Vagina (tissue), 2 donors: ENCODE measurements at places on chromosomes 7 and 10.

DNA sequence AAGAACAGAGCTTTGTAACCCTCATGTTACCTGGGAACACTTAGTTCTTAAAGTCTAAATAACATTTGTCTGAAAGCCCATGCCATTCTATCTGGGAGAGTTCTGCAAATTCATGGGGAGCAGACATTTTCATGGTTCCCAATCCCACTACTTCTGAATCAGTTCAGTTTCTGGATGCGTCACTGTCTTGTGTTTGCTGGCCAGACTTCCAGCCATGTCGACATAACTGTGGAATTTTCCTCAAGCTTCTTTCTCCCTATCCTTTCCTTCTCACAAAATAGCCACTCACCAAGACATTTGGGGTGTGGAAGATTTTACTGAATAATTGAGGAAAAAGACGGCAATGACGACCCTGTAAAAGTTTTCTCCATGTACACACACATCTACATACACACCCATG is 272.5 kb downstream of the NEBL start:
- H3K4me1 ChIP-seq = no peaks in the 10 kb centered on the region
- no peak for DNase-seq
- no peak overlapping the region for H3K4me3 ChIP-seq
- no peaks in the 10 kb centered on the region for H3K27me3 ChIP-seq

- peaks cover 13% of the 10 kb centered on the region for H3K4me1 ChIP-seq
- no peaks in the 10 kb centered on the region for H3K27me3 ChIP-seq
- no peak overlapping the region for H3K27ac ChIP-seq
- no peak overlapping the region for H3K4me3 ChIP-seq
Measured at GRCh38 chr7:40808378-40808942, 673.7 kb downstream of the SUGCT start.

GRCh38 chr10:48692748-48693147 is 8.1 kb downstream of the WDFY4 start:
- no peaks in the 10 kb centered on the region for H3K36me3 ChIP-seq
- no peak overlapping the region for H3K4me3 ChIP-seq
- peak; percentile 62 for DNase-seq
- no peaks in the 10 kb centered on the region for H3K27me3 ChIP-seq
- no peak overlapping the region for H3K27ac ChIP-seq
- no peaks in the 10 kb centered on the region for H3K4me1 ChIP-seq

GRCh38 chr7:128810473-128810872 is 18.7 kb downstream of the CCDC136 start:
- no peaks in the 10 kb centered on the region for H3K36me3 ChIP-seq
- DNase-seq = no peak
- H3K27ac ChIP-seq = no peak overlapping the region
- H3K4me3 ChIP-seq = no peak overlapping the region
- H3K27me3 ChIP-seq = no peaks in the 10 kb centered on the region
- no peaks in the 10 kb centered on the region for H3K4me1 ChIP-seq

GRCh38 chr7:20132585-20132984 is 84.6 kb downstream of the MACC1 start:
- H3K4me3 ChIP-seq = no peak overlapping the region
- no peak for DNase-seq
- H3K27ac ChIP-seq = no peak overlapping the region
- H3K4me1 ChIP-seq = no peaks in the 10 kb centered on the region
- no peaks in the 10 kb centered on the region for H3K27me3 ChIP-seq

- no peaks in the 10 kb centered on the region for H3K27me3 ChIP-seq
- no peak overlapping the region for H3K4me3 ChIP-seq
- no peaks in the 10 kb centered on the region for H3K36me3 ChIP-seq
- no peaks in the 10 kb centered on the region for H3K4me1 ChIP-seq
- DNase-seq = no peak
Measured at GRCh38 chr10:6562221-6562620, 17.9 kb downstream of the PRKCQ start.

GRCh38 chr10:7457478-7458316 is 46.9 kb upstream of the SFMBT2 start:
- DNase-seq = no peak
- no peak overlapping the region for H3K27ac ChIP-seq
- no peaks in the 10 kb centered on the region for H3K4me1 ChIP-seq
- H3K36me3 ChIP-seq = no peaks in the 10 kb centered on the region
- no peaks in the 10 kb centered on the region for H3K27me3 ChIP-seq
- H3K4me3 ChIP-seq = no peak overlapping the region

GRCh38 chr7:137592232-137592896 is 248.8 kb upstream of the PTN start:
- H3K4me3 ChIP-seq = no peak overlapping the region
- no peaks in the 10 kb centered on the region for H3K36me3 ChIP-seq
- no peaks in the 10 kb centered on the region for H3K27me3 ChIP-seq

DNA sequence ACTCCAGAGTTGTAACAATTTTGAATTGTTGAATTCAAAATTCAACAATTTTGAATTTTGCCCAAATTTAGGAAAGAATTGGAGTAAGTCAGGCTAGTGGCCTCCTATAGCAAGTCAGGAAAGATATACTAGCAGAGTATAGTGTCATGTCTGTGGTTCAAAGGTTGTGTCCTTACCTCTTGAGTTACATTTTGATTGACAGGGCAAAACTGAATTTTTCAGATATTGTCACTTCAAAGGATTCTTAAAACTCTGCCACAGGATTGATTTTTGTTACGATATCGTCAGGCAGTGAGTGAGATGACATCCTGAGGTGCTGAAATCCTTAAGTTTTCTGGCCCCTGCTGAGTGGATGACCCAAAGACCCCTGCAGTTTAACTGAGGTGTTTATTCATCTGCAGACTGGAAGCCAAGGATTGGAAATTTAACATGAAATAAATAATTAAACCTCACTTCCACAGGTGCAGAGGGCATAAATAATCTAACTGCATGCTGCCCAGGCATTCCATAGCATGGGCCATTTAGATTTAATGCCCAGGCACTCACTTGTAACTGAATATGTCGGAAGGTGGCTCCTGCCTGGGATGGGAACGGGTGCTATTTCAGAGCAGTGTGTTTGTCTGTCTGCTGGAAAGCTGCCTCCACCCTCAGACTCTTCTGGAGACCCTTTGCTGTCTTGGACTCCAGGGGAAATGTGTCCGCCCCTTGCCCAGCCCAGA is 50.8 kb downstream of the RBM20 start:
- no peak overlapping the region for H3K4me3 ChIP-seq
- H3K36me3 ChIP-seq = no peaks in the 10 kb centered on the region
- H3K4me1 ChIP-seq = no peaks in the 10 kb centered on the region

- peaks cover 40% of the 10 kb centered on the region for H3K4me1 ChIP-seq
- H3K36me3 ChIP-seq = no peaks in the 10 kb centered on the region
- peak overlapping the region; percentile 83 for H3K27ac ChIP-seq
Measured at GRCh38 chr10:122310311-122311050, 39.4 kb downstream of the BTBD16 start.

- no peaks in the 10 kb centered on the region for H3K36me3 ChIP-seq
- no peaks in the 10 kb centered on the region for H3K4me1 ChIP-seq
- no peak overlapping the region for H3K27ac ChIP-seq
- H3K27me3 ChIP-seq = no peaks in the 10 kb centered on the region
- H3K4me3 ChIP-seq = no peak overlapping the region
Measured at GRCh38 chr10:97782455-97783228, 10.8 kb upstream of the SFRP5 start.

DNA sequence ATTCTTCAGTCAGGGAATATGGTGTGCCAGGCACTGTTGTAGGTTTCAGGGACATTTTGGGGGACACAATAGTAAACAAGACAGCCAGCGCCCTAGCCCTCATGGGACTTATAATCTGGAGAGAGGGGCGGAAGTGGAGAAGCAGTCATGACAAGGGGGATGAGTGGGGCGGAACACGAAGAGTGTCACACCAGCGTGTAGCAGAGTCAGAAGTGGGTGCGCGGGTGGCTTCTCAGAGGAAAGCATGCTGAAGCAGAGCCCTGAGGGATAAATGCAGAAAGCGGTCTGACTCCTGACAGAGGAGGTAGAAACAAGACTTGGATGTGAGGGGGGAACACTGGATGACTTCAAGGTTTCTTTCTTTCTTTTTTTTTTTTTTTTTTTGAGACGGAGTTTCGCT is 160.3 kb upstream of the LYZL2 start:
- H3K4me3 ChIP-seq = no peak overlapping the region
- no peak for DNase-seq
- H3K4me1 ChIP-seq = peaks cover 30% of the 10 kb centered on the region
- no peak overlapping the region for H3K27ac ChIP-seq
- H3K27me3 ChIP-seq = no peaks in the 10 kb centered on the region

- no peaks in the 10 kb centered on the region for H3K36me3 ChIP-seq
- peak within 1 kb of the TSS; percentile 84 for H3K27ac ChIP-seq
- no peak for DNase-seq
- peaks cover 47% of the 10 kb centered on the region for H3K4me1 ChIP-seq
- H3K4me3 ChIP-seq = peak within 1 kb of the TSS; percentile 86
Measured at GRCh38 chr7:102433219-102434038, at the start of gene ORAI2. Gene ORAI2 (plus strand): TSS chr7:102433575. CDS start chr7:102438957, 5,382 bp downstream.

GRCh38 chr7:142452791-142453190 is 194.9 kb upstream of the PRSS58 start:
- H3K36me3 ChIP-seq = no peaks in the 10 kb centered on the region
- H3K4me3 ChIP-seq = no peak overlapping the region
- DNase-seq = no peak
- H3K27me3 ChIP-seq = no peaks in the 10 kb centered on the region
- no peaks in the 10 kb centered on the region for H3K4me1 ChIP-seq

DNA sequence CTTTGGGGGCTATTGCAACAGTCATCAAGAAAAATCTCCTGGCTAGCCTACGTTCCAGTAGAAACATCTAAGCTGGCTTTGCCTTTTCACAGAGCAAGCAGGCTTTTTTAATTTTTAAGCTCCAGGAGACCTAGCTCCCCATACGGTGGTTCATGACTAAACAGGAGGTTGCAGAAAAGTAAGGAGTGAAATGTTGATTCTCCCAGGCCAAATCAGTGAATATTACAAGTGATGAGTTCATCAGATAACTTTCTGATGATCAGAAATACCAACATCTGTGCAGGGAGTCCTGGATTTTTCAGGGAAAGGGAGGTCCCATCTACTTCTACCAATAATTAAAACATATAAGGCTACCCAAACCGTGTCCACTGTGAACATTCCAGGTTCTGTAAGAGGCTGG is 477.3 kb upstream of the CELF2 start:
- H3K4me1 ChIP-seq = no peaks in the 10 kb centered on the region
- H3K36me3 ChIP-seq = no peaks in the 10 kb centered on the region
- H3K27me3 ChIP-seq = no peaks in the 10 kb centered on the region
- no peak overlapping the region for H3K4me3 ChIP-seq

- H3K4me1 ChIP-seq = peaks cover 6% of the 10 kb centered on the region
- H3K4me3 ChIP-seq = peak overlapping the region; percentile 71
- H3K27me3 ChIP-seq = no peaks in the 10 kb centered on the region
- peak overlapping the region; percentile 53 for H3K27ac ChIP-seq
Measured at GRCh38 chr10:117004227-117005025, 561 bp downstream of the SHTN1 start.

DNA sequence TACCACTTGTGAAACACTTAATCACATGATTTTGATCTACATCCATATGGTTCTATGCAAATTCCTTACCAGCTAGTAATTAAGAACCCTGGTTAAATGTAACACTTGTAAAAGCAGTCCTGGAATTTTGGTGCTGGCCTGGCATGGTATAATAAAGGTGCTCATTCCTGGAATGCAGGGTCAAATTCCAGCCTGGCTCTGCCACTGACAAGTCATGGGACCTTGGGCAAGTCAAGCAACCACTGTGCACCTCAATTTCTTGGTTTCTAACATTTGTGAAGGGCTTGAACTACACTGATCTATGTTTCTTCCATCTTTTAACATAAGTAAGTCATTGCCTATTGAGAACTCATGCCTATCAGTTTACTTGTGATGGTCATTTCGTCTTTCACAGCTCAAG is 91.9 kb upstream of the PIK3CG start:
- no peak overlapping the region for H3K27ac ChIP-seq
- no peak for DNase-seq
- H3K27me3 ChIP-seq = no peaks in the 10 kb centered on the region
- H3K4me1 ChIP-seq = no peaks in the 10 kb centered on the region

DNA sequence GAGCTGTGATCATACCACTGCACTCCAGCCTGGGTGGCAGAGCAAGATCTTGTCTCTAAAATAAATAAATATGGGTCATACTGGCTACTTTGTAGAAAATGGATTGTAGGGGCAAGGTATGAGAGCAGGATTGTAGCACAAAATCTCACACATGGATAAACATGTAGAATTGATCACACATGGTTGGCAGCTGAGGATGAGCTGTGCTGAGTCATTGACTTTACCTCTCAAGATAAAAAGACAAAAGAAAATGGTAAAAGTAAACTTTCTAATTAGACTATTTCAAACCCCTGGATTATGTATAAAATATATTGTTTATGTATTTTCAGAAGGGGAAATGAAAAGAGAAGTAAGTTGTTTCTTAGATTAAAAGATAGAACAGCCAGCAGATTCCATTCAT is 69.3 kb downstream of the APBB1IP start:
- no peak overlapping the region for H3K27ac ChIP-seq
- no peak overlapping the region for H3K4me3 ChIP-seq
- H3K27me3 ChIP-seq = no peaks in the 10 kb centered on the region
